ENCODE measurements at places on chromosomes 3 and 15.

DNA sequence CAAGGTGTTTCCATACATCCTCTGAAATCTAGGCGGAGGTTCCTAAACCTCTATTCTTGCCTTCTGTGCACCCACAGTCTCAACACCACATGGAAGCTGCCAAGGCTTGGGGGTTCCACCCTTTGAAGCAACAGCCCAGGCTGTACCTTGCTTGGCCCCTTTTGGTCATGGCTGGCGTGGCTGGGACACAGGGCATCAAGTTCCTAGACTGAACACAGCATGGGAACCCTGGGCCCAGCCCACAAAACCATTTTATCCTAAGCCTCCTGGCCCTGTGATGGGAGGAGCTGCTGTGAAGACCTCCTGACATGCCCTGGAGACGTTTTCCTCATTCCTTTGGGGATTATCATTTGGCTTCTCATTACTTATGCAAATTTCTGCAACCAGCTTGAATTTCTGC lies 739.0 kb upstream of the NECTIN3 start:
- no peak for DNase-seq

DNA sequence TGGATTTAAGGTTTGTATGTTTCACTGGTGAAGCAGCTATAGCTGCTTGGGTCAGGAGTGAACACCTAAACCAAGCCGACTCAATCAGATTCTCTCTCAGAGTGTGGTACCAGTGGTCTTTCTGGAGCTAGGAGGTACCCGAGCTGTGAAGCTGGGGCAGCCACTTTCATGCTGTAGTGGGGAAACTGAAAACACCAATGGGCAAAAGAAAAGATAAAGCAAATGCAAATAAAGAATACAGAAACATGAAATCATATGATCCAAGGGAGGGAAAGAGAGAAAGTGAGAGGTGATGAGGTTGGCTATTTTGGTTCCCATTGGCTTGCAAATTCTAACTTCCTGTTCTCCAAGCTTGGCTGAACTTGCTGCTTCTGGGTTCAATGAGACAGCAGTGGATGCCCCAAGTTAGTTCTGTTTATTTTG lies 212.3 kb upstream of the CFAP20DC start:
- no peak for DNase-seq

DNA sequence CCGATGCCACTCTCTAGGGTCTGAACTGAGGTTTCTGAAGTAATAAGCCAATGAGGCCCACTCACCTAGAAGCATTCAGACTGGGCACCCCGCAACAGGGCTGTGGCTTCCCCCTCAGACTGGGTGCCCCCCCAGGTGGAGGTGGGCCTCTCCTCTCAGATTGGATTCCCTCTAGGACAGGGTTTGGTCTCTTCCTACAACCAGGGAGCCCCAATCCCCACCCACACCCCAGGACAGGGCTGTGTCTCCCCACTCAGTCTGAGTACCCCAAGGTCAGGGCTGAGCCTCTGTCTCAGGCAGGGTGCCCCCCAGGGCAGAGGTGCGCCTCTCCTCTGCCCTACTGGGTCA lies 27.7 kb downstream of the PTH1R start:
- DNase-seq: no peak

DNA sequence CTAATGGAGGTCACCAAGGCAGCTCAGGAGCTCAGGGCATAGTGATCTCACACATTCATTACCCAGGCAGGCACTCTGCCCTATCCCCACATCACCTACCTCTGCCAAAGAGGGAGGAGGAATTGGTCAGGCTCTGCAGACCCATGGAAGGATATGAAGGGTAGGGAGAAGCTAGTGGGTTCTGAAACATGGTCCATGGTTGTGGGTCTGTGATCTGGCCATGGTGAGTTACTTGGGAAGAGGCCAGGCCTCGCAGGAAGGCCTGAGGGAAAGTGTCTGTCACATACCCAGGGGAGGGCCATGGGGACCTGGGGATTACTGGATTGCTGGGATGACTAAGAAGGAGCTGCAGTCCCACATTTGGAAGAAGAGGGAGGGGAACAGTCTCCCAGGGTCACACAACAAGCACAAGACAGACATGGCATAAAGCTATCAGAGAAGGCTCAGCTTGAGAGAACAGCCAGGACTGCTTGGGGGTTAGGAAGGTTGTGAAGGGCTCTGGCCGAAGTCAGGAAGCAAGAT lies 1.4 kb upstream of the PRSS50 start:
- no peak for DNase-seq

All from hippocampal formation (tissue), 2 donors.